ENCODE measurements at places on chromosomes 12 and 14. TPM values are rescaled to one million over a fixed set of nuclear protein-coding genes. Genes with fewer than 3 reads are reported as not detected.

DNA sequence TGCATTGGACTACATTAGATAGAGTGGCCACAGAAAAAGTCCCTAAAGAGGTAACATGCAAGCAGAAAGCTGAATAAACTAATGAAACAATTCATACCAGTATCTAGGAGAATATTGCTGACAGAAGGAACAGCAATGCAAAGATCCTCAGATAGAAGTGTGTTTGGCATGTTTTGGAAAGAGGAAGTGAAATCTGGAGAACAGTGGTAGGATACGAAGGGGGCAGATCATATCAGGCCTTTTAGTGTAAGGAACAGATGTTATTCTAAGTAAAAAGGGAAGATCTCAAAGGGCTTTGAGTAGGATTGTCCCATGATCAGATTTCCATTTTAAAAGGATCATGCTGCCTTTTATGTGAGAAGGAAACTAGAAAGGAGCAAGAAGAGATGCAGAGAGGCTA lies 342.9 kb downstream of the PAWR start:
- H3K27me3 ChIP-seq, result no peaks in the 10 kb centered on the region
- no peaks in the 10 kb centered on the region for H3K36me3 ChIP-seq
- DNase-seq, result no peak
- H3K4me1 ChIP-seq, result no peaks in the 10 kb centered on the region

DNA sequence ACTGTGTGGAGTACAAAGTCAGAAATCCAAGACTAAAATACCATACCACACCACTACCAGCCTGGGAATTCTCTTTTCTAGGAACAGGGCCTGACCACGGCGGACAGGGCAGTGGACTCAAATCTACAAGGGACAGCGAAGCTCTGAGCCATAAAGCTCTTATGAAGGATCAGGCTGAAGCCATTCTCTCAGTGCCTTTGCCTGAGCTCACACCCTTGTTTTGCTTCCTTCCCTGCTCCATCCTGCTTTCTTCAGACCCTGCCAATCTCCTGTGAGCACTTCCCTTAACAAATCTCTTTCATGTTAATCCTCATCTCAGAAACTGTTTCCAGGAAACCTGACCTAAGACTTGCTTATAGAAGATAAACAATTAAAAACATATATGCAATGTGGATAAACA lies 398.5 kb downstream of the MDGA2 start:
- no peak for DNase-seq
- no peaks in the 10 kb centered on the region for H3K4me1 ChIP-seq
- no peak overlapping the region for H3K4me3 ChIP-seq
- H3K27me3 ChIP-seq, result no peaks in the 10 kb centered on the region
- no peaks in the 10 kb centered on the region for H3K36me3 ChIP-seq
- H3K27ac ChIP-seq, result no peak overlapping the region

Gene ZNF385A
- polyA plus RNA-seq, result 35.1 TPM

Gene ESRRB
- polyA plus RNA-seq, result 4.6 TPM

Gene HOXC12
- polyA plus RNA-seq, result not detected

GRCh38 chr12:98868538-98868937 lies 223.4 kb downstream of the APAF1 start:
- no peaks in the 10 kb centered on the region for H3K4me1 ChIP-seq
- H3K4me3 ChIP-seq, result no peak overlapping the region
- no peaks in the 10 kb centered on the region for H3K27me3 ChIP-seq
- no peak overlapping the region for H3K27ac ChIP-seq
- H3K36me3 ChIP-seq, result no peaks in the 10 kb centered on the region

- H3K27me3 ChIP-seq, result no peaks in the 10 kb centered on the region
- H3K4me1 ChIP-seq, result no peaks in the 10 kb centered on the region
- no peak overlapping the region for H3K27ac ChIP-seq
Observed at GRCh38 chr14:55562135-55562534, 17.9 kb upstream of the KTN1 start.

GRCh38 chr14:94161058-94161457 lies 13.1 kb upstream of the PPP4R4 start:
- peaks cover 24% of the 10 kb centered on the region for H3K4me1 ChIP-seq
- DNase-seq, result no peak
- H3K27ac ChIP-seq, result no peak overlapping the region
- no peaks in the 10 kb centered on the region for H3K27me3 ChIP-seq

Gene CELA1
- not detected for polyA plus RNA-seq

Gene SPIC
- polyA plus RNA-seq, result 0.18 TPM

DNA sequence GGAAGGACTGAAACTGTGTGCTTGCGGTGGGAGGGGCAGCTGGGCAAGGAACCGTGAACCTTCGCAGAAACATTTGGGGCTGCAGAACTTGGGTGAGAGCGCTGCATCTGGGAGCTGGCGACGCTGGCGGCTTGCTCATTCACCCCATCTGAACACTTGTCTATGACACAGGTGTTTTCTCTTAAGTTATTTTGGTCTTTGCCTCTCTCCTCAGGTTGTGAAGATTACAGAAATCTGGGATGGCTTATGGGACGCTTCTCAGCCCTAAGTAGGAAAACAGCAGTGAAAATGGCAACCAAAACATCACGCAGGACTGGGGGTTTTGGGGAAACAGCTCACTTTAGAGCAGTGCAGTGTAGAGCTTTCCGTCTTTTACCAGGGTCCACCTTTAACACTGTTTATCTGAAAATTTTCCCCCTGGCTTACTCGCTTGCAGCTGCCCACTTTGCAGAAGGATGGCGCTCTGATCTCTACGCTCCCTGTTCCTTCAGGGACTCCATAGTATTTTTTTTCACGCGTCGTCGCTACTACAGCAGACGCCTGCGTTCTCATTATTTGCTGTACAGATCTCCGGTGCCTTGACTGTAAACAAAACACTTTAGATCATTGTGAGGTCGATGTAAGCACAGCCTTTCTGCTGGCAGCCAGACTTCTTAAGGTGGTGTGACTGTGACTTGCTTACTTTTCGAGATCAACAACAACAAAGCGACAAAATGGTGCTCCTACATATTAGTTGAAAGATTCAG lies 2.7 kb upstream of the CDKN1B start:
- H3K4me3 ChIP-seq, result peak overlapping the region; percentile 91
- peaks cover 40% of the 10 kb centered on the region for H3K4me1 ChIP-seq
- no peaks in the 10 kb centered on the region for H3K27me3 ChIP-seq
- peak overlapping the region; percentile 77 for H3K27ac ChIP-seq
- peaks cover 3% of the 10 kb centered on the region for H3K36me3 ChIP-seq
- peak; percentile 54 for DNase-seq

GRCh38 chr12:106914796-106915634 lies 40.7 kb upstream of the TMEM263 start:
- H3K36me3 ChIP-seq, result no peaks in the 10 kb centered on the region
- H3K4me1 ChIP-seq, result no peaks in the 10 kb centered on the region

DNA sequence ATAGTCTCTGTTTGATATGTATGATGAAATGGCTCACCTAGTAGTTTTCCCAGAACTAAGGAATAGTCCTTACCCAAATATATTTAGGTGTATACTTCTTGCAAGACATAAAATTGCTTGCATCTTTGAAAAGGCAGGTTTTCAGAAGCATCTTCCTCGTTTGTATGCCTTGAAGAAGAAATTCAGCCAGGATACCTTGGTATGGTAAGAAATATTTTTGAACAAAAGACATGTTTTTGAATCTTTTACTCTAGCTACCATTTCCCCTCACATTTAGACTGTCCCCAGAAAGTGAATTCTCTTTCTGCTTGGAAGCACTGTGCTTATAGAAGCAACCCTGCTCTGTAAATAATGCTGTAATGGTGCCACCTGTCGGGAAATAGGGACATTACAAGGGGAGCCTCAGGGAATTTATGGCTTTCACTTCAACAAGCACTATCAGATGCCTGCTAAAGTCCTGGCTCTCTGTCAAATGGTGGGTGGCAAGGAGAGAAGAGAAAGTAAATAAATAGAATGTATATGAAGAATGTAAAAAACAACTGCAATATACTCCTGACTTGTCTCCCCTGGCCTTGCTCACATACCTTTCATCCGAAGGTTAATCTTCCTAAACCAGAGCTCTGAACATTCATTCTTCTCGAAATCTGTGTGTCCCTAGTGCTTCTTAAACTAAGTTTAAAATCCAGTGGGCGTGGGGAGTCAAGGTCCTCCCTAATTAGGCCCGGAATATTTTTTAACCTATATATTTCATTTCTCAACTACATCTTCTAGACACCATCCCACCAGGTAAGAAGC lies 6.1 kb downstream of the CCDC184 start:
- H3K36me3 ChIP-seq, result no peaks in the 10 kb centered on the region
- peaks cover 7% of the 10 kb centered on the region for H3K4me1 ChIP-seq
- no peak overlapping the region for H3K27ac ChIP-seq
- peaks cover 38% of the 10 kb centered on the region for H3K27me3 ChIP-seq
- no peak overlapping the region for H3K4me3 ChIP-seq
- DNase-seq, result peak; percentile 74

DNA sequence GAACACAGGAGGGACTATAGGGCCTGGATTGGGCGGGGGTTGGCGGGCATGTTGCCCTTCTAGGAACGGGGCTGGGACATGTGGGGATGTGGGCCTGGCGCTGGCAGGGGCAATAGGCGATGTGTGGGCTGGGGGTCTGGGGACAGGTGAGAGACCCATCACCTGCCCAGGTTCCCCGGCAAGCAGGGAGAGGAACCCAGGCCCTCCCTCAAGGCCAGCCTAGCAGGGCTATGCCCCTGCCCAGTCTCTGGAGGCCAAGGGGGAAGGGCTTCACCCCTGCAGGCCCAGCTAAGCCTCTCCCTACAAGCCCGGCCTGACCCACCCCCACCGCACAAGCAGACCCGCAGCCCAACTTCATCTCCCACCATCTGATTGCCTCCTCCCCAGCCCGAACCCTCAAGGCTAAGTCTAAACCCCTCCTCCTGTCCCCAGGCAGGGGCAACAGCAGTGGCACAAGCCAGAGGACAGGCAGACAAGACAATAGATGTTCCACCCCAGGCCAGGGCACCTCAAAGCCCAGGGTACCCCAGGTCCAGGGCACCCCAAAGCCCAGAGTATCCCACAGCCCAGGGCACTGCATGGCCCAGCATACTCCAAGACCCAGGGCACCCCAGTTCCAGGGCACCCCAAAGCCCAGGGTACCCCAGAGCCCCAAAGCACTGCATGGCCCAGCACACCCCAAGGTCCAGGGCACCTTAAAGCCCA lies 6.5 kb downstream of the JAG2 start:
- H3K4me1 ChIP-seq, result peaks cover 19% of the 10 kb centered on the region
- no peak for DNase-seq
- peaks cover 38% of the 10 kb centered on the region for H3K27me3 ChIP-seq
- no peaks in the 10 kb centered on the region for H3K36me3 ChIP-seq
- no peak overlapping the region for H3K4me3 ChIP-seq
- no peak overlapping the region for H3K27ac ChIP-seq

Gene LMNTD1
- polyA plus RNA-seq, result not detected

- H3K27ac ChIP-seq, result no peak overlapping the region
- no peaks in the 10 kb centered on the region for H3K4me1 ChIP-seq
- no peaks in the 10 kb centered on the region for H3K36me3 ChIP-seq
- H3K4me3 ChIP-seq, result no peak overlapping the region
- no peak for DNase-seq
Observed at GRCh38 chr14:84234281-84234680, 1295.7 kb upstream of the FLRT2 start.

Data from stomach (tissue), 19 donors.